T-cell (primary cell): ENCODE measurements at places on chromosomes 13 and 19.

GRCh38 chr19:10737722-10738121, 19.8 kb downstream of the DNM2 start:
- peaks cover 13% of the 10 kb centered on the region for H3K36me3 ChIP-seq
- H3K27ac ChIP-seq: no peak overlapping the region
- peaks cover 45% of the 10 kb centered on the region for H3K4me1 ChIP-seq
- no peak overlapping the region for H3K4me3 ChIP-seq
- H3K27me3 ChIP-seq: no peaks in the 10 kb centered on the region
- DNase-seq: no peak

- H3K36me3 ChIP-seq: no peaks in the 10 kb centered on the region
- H3K27me3 ChIP-seq: no peaks in the 10 kb centered on the region
- H3K4me1 ChIP-seq: no peaks in the 10 kb centered on the region
- no peak for DNase-seq
These were observed 588.3 kb upstream of the SLITRK1 start for GRCh38 chr13:84470528-84470927.

DNA sequence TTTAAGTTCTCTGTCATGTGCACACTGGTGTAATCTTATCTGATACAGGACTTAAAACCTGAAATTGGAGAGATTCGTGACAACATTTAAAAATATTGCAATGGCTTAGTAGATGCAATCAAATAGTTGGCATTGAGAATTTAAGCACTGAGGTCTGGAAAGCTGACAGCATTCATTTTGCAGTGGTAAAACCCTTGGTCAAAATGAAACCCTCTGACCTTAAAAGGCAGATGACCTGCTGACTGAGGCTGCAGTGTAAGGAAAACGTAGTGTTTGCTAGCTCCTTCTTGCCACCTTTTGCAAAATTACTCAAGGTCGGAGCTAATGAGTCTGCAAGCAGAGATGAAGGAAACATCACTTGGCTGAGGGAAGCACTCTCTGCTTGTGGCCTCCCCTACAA, 150.6 kb downstream of the KCTD12 start:
- no peaks in the 10 kb centered on the region for H3K36me3 ChIP-seq
- no peak overlapping the region for H3K4me3 ChIP-seq
- H3K27me3 ChIP-seq: no peaks in the 10 kb centered on the region
- DNase-seq: no peak
- H3K4me1 ChIP-seq: no peaks in the 10 kb centered on the region

DNA sequence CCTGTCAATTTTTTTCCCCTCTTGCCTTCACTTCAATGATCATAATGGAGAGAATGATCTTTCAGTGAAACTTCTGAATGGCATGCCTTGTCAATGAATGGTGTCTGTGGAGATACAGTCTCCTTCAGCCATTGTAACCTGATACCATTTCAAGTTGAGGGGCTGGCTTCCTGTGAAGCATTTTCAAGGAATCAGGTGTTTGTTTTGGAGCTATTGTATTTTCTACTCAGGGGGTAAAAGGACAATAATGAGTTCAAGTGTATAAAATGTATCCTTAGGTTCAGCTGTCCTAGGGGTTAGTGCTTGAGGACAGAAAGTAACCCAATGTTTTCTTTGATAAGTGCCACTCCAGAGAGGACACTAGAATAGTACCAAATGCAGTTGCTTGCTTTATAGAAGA, 23.8 kb upstream of the CBY2 start:
- no peaks in the 10 kb centered on the region for H3K4me1 ChIP-seq
- no peak overlapping the region for H3K27ac ChIP-seq
- H3K36me3 ChIP-seq: no peaks in the 10 kb centered on the region
- DNase-seq: no peak

DNA sequence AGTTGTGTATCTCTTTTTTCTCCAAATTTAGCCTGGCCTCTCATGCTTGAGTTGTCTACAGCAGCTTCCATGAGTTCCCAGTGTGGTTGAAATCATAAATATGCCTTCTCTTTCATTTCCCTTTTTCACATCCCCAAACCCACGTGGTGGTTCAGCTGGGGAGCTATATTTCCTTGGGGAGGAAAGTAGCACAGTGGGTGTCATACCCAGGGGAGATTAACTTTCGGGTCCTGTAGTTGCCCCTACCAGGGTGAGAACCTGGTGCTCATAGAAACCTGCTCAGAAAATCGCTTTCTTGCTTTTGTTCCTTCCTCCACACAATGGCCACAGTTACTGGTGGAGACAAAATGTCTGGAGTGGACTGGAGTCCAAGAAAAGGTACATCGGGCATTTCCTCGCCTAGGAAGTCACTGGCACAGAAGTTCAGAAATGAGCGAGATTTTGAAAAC, 7.0 kb upstream of the LILRA4 start:
- H3K4me3 ChIP-seq: no peak overlapping the region
- no peaks in the 10 kb centered on the region for H3K36me3 ChIP-seq
- H3K27ac ChIP-seq: no peak overlapping the region
- H3K4me1 ChIP-seq: no peaks in the 10 kb centered on the region

DNA sequence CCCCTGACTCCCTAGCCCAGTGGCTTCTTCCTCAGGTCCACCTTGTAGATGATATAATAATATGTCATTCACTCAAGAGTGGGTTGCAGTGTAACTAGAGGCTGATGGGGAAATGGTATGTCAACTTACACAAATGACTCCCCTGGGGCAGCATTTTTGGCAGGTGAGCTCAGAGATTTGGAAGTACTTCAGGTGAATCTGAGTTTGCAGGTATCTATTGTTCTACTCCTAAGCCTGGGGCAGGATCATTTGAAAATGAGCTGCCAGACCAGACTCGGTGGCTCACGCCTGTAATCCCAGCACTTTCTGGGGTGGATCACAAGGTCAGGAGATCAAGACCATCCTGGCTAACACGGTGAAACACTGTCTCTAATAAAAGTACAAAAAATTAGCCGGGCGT, 11.6 kb upstream of the CNMD start:
- no peaks in the 10 kb centered on the region for H3K4me1 ChIP-seq
- no peaks in the 10 kb centered on the region for H3K36me3 ChIP-seq
- no peak overlapping the region for H3K4me3 ChIP-seq
- H3K27ac ChIP-seq: no peak overlapping the region

DNA sequence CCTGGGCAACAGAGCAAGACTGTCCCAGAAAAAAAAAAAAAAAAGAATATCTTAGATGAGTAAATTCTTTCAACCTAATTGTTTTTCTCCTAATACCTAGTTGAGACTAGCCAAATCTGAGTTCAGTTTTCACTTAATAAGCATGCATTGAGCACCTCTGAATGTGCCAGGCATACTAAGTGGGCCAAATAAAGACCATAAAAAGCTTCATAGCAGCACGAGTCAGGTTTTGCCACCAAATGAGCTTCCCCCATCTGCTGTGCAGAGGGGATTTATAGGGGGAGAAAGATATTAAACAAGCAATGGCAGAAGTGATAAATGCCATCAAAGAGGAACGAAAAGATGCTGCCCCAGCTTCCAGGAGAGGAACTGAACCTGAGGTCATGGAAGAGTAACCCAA, 11.4 kb downstream of the THSD1 start:
- H3K4me3 ChIP-seq: no peak overlapping the region
- H3K27ac ChIP-seq: no peak overlapping the region
- H3K27me3 ChIP-seq: peaks cover 8% of the 10 kb centered on the region
- DNase-seq: no peak
- H3K36me3 ChIP-seq: no peaks in the 10 kb centered on the region

DNA sequence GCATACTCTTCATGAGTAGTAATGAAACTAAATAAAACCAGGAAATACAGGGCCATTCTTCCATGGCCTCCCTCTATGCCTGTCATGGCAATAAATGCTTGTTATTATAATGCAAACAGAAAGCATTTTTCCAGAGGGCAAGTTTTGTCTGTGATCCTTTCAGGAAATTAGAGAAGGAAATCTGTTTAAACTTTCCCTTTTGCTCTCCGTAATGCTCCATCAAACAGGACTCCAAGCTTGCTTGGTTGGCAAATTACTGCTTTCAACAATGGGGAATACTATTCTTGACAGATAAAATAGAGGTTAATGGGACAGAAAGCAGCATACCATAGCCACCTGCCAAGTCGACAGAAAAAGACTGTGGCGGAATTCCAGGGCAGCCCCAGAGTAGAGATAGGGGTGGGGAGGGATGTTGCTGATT, 252.5 kb downstream of the LHFPL6 start:
- H3K4me1 ChIP-seq: no peaks in the 10 kb centered on the region
- no peak for DNase-seq
- H3K27ac ChIP-seq: no peak overlapping the region
- peaks cover 2% of the 10 kb centered on the region for H3K27me3 ChIP-seq
- no peaks in the 10 kb centered on the region for H3K36me3 ChIP-seq

DNA sequence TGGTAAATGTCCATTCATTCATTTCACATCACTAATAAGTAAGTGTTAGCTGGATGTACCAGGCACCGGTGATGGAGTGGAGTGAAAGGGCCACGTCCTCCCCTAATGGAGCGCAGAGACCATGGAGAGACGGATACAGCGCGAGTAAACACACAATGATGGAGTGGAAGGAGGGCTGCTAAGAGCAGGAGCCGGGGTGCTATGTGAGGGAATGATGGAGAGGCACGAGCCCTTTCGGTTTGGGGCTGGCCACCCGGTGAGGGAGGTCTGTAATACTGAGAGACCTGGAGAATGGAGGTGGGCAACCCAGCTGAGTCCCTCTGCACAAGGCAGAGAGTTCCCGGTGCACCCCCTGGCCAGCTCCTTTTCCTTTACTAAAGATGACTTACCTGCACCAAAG, 53.7 kb downstream of the PEPD start:
- no peak for DNase-seq
- H3K4me3 ChIP-seq: no peak overlapping the region
- H3K27me3 ChIP-seq: no peaks in the 10 kb centered on the region
- H3K27ac ChIP-seq: no peak overlapping the region
- H3K36me3 ChIP-seq: peaks cover 4% of the 10 kb centered on the region
- no peaks in the 10 kb centered on the region for H3K4me1 ChIP-seq

DNA sequence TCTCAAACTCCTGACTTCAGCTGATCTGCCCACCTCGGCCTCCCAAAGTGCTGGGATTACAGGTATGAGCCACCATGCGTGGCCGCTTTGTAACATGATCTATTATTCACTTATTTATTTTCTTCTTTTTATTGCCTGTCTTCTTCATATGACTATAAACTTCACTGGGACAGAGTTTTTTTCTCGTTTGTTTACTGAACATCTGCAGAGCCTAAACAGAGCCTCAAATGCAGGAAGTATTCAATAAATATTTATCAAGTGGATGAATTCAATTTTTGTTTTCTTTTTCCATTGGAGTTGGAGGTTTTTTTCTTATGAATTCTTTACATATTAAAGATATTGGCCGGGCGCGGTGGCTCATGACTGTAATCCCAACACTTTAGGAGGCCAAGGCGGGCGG, 54.7 kb downstream of the SKA3 start:
- no peaks in the 10 kb centered on the region for H3K36me3 ChIP-seq
- H3K4me1 ChIP-seq: no peaks in the 10 kb centered on the region
- no peak overlapping the region for H3K27ac ChIP-seq
- no peak overlapping the region for H3K4me3 ChIP-seq
- no peak for DNase-seq
- H3K27me3 ChIP-seq: peaks cover 3% of the 10 kb centered on the region

DNA sequence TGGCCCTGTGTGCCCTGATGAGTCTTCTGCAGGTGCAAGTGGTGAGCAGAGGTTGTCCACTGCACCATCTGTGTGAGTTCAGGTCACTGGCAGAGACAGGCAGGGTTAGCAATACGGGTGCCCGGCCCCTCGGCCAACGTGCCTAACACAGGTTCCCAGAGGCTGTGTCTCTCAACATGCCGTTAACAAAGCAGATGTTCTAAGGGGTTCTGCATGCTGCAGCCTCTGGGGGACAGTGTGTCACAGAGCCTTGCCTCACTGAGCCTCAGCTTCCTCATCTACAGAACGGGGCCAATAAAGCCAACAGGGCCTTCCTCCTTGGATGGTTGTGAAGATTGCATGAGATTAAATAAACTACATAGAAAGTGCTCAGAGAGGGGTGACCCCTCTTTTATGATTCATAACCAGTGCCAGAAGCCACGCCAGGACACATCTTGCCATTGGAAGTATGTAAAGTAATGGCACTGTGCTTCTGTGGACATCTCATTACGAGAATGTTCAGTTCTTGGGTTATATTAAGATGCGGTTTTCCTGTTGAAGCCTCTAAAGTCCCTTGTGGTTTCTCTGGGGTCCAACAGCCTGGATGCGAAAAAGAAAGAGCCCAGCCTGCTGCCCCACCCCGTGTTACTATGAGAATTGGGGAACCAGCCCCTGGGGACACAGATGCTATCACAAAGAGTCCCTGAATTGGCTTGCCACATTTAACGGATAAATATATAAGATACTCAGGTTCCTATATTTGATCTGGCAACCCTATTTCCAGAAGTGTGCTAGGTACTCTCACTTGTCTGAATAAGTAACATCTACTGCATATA, 11.2 kb upstream of the ARHGEF18 start:
- DNase-seq: no peak
- peaks cover 3% of the 10 kb centered on the region for H3K4me1 ChIP-seq
- H3K4me3 ChIP-seq: no peak overlapping the region

DNA sequence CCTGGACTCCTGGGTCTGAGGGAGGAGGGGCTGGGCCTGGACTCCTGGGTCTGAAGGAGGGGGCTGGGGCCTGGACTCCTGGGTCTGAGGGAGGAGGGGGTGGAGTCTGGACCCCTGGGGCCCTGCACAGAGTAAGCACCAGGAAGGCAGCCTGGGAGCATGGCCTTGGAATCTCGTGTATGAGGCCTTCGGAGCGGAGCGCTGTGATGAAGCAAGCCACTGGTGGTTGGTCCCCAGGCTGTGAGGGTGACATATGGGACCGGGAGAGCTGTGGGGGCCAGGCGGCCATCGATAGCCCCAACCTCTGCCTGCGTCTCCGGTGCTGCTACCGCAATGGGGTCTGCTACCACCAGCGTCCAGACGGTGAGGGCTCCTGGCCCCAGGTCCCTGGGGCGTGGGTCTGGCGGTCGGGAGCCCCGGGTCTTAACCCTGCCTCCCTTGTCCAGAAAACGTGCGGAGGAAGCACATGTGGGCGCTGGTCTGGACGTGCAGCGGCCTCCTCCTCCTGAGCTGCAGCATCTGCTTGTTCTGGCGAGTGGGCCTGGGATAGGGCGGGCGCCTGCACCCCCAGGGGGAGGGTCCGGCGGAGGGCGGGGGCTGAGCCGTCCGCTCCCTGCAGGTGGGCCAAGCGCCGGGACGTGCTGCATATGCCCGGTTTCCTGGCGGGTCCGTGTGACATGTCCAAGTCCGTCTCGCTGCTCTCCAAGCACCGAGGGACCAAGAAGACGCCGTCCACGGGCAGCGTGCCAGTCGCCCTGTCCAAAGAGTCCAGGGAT, 918 bp downstream of the TMEM190 start:
- no peak for DNase-seq
- H3K36me3 ChIP-seq: no peaks in the 10 kb centered on the region
- H3K27me3 ChIP-seq: peaks cover 45% of the 10 kb centered on the region
- H3K4me1 ChIP-seq: no peaks in the 10 kb centered on the region
- H3K4me3 ChIP-seq: no peak overlapping the region

DNA sequence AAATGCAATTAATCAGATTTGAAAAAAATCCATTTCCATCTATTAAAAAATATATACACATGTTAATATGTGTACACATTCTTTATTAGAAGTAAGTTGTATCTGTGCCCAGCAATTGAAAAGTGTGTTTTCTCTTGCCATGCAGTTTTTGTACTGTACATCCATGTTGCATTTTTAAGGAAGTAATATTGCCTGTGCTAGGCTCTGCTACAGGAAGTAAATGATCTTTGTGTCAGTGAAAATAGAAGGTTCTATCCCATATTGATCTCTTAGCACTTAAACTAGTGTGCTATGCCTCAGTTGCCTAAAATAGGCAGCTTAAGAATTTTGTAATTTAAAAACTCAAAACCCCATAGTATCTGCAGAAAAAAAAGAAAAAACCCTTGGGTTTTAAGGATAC, 122.5 kb downstream of the CDK8 start:
- no peaks in the 10 kb centered on the region for H3K27me3 ChIP-seq
- no peaks in the 10 kb centered on the region for H3K4me1 ChIP-seq
- no peak for DNase-seq
- no peak overlapping the region for H3K4me3 ChIP-seq
- H3K36me3 ChIP-seq: no peaks in the 10 kb centered on the region
- no peak overlapping the region for H3K27ac ChIP-seq
